Transverse colon (tissue), 4 donors: ENCODE measurements at places on chromosomes 3 and 15. TPM values are rescaled to one million over a fixed set of nuclear protein-coding genes. Genes with fewer than 3 reads are reported as not detected.

GCSAM gene
- total RNA-seq = not detected

ATP8B4 gene
- 10.5 TPM for total RNA-seq

VGLL3 gene
- total RNA-seq = 3.8 TPM

LMOD3 gene
- total RNA-seq = 0.27 TPM

COL6A5 gene
- total RNA-seq = not detected

TMEM207 gene
- not detected for total RNA-seq

RPL22L1 gene
- 43.0 TPM for total RNA-seq

KCNMB3 gene
- 3.7 TPM for total RNA-seq

RETNLB gene
- total RNA-seq = 14.2 TPM

GRCh38 chr3:43102773-43103480 lies 3.0 kb downstream of the POMGNT2 start:
- no peak for DNase-seq

DNA sequence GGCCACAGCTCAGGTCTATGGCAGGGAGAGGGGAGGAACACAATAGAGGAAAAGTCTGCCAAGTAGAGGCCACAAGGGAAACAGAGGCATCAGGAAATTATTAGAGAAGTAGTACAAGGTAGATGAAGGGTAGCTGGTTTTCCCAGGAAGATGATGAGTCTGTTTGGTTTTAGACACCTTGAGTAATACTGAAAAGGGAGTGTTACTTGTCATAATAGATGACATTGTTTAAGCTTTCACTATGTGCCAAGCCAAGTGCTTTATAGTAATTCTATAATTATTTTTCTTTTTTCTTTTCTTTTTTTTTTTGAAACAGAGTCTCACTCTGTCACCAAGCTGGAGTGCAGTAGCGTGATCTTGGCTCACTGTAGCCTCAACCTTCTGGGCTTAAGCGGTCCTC lies 13.7 kb downstream of the PXK start:
- no peak for DNase-seq

DNA sequence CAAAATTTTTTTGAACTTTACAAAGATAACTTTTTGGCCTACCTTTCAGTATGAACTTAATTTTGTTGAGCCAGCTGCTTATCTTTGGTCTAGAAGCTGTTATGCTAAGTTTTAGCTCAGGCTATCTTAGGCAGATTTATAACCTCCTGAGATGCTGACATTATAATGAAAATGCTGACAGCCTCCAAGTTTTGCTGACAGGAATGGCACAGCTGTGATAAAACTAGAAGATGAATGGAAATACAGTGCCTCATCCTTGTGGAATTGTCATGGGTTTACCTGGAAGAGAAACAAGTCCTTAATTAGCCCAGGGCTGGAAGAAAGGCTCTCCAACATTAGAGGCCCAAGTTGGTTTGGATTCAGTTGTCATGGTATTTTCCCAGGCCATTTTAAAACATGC lies 123.3 kb downstream of the OXSM start:
- no peak for DNase-seq

DNA sequence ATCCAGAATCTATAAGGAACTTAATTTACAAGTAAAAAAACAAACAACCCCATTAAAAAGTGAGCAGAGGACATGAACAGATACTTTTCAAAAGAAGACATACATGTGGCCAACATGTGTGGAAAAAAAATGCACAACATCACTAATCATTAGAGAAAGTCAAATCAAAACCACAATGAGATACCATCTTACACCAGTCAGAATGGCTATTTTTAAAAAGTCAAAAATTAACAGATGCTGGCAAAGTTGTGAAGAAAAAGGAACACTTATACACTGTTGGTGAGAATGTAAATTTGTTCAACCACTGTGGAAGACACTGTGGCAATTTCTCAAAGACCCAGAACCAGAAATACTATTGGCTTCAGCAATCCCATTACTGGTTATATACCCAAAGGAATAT lies 830.0 kb upstream of the ALCAM start:
- DNase-seq = no peak

GRCh38 chr3:131914090-131914691 lies 120.6 kb downstream of the CPNE4 start:
- DNase-seq = no peak

GRCh38 chr3:8768364-8769087 lies 887 bp downstream of the OXTR start:
- DNase-seq = no peak

DNA sequence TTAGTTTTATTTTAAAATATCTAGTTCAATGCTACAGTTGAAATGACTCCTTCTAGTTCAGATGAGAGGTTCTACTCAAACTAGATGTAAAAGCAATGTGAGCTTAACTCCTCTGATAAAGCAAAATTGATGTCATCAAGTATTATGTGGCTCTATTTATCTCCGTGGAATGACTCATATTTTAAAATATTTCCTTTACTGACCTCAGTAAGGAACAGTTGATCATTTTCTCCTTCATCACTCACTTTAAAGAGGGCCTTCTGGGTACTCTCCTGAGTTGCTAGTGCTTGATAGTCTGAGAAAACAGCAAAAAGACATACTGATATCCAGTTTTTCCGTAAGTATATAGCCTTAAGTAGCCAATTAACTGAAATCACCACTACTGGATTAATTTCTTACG lies 1099.3 kb downstream of the ROBO2 start:
- DNase-seq = no peak

- DNase-seq = no peak
Observed at GRCh38 chr3:17195856-17196604, 311.3 kb downstream of the PLCL2 start.

- no peak for DNase-seq
Observed at GRCh38 chr3:180467177-180467576, 134.8 kb upstream of the TTC14 start.

DNA sequence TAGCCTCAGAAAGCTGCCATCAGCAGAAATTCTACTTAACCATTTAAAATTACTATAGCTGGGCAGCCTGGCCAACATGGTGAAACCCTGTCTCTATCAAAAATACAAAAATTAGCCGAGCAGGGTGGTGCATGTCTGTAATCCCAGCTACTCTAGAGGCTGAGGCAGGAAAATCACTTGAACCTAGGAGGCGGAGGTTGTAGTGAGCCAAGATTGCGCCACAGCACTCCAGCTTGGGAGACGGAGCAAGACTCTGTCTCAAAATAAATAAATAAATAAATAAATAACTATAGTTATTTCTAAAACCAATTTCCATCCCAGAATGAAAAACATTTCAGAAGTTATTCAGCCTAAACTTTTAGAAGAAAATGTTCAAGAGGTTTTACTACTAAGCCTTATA lies 25.1 kb downstream of the LRRFIP2 start:
- no peak for DNase-seq

DNA sequence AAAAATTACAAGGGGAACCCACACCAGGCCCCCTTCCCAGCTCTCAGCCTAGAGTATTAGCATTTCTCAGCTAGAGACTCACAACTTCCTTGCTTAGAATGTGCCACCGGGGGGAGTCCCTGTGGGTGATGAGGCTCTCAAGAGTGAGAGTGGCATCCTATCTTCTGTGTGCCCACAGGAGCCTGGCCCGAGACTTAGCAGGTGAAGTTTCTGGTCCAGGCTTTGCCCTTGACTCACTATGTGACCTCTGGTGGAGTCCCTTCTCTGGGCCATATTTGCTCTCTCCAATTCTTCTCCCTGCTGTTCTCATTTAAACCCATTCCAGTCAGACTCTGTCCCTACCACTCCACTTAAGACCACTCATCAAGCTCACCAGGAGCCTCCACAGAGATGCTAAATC lies 18.1 kb downstream of the CLK3 start:
- no peak for DNase-seq

GRCh38 chr3:150147776-150148175 lies 177.1 kb upstream of the PFN2 start:
- DNase-seq = no peak

DNA sequence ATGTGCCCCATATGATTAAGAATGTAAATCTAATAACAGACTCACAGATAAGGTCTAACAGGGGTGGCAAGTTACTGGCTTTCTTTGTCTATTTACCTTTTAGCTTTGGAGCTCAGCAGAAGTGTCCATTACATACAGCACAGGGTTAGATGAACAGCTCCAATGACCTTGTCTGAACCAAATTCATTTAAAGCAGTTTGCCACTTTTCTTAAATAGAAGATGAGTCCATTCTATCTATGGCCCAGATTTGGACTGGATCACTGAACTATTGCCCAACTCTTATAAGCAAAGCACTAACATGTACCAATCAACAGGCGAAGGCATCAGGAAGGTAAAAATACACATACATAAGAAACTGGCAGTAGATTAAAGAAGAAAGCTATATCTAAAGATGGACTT lies 214.4 kb downstream of the TIGIT start:
- DNase-seq = no peak

DNA sequence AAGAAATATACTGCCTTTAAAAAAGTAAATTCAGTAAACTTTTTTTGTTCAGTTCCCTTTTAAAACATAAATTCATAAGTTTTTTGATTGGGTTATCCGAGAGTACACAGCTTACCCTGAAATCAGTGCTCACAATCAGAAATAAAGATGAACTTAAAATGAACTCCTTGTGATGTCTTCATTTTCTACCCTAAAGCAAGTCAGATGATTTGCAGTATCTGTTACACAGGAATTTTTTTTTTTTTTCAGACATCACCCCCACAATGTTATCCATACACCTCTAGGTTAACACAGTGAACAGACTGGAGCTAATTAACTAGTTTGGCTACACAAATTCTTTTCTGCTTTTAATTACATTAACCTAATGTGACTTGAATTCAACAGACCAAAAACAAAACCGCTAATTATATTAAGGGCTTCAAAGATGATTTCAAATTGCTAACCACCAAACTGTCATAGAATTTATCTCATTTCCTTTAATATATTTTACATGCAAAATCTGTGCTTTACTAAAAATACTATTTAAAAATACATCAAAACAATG lies 1042.0 kb downstream of the ROBO1 start:
- DNase-seq = no peak

DNA sequence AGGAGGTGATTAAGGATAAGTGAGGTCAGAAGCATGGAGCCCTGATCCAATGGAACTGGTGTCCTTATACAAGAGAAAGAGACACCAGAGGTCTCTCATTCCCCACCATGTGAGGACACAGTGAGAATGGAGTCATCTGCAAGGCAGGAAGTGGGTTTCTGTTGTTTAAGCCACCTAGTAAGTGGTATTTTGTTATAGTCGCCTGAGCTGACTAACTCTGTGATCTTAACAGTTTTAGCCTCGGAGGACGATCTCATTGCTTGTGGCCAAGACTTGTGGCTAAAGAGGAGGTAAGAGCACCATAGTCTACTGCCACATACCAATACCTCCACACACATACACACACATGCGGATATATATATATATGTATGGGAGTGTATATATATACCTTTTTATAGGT lies 73.8 kb downstream of the MCTP2 start:
- no peak for DNase-seq

GRCh38 chr3:111473550-111473949 lies 68.4 kb upstream of the CD96 start:
- DNase-seq = no peak

DNA sequence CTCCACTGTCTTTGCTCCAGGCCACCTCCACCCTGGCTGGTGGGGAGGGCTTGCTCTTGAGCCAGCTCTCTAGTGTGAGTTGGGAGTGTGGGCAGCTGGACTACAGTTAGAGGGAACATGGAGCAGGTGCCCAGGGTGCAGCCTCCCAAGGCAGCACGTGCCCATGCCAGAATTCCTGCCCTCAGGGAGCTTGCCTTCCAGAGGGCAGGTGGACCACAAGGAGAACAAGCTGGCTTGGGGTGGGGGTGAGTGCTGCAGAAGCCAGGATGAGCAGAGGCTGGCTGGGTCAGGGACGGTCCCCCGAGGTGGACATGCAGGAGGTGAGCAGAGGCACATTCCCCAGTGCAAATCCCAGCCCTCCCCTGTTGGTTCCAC lies 89.5 kb downstream of the VGLL4 start:
- no peak for DNase-seq

DNA sequence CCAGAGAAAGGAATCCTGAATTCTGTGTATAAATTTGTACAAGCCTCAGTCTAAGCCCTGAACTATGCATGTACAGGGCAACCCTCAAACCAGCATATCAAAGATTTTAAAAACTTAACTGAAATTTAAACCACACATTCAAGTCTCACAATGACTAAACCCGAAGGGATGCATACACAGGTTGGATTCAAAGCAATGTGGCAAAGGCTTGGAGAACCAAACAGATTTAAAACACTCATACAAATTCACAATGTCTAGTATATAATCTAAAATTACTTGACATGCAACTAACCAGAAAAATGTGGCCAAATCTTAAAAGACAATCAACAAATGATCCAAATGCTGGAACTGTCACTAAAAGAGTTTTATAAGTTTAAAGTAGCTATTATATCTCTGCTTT lies 36.4 kb downstream of the CEP152 start:
- no peak for DNase-seq

DNA sequence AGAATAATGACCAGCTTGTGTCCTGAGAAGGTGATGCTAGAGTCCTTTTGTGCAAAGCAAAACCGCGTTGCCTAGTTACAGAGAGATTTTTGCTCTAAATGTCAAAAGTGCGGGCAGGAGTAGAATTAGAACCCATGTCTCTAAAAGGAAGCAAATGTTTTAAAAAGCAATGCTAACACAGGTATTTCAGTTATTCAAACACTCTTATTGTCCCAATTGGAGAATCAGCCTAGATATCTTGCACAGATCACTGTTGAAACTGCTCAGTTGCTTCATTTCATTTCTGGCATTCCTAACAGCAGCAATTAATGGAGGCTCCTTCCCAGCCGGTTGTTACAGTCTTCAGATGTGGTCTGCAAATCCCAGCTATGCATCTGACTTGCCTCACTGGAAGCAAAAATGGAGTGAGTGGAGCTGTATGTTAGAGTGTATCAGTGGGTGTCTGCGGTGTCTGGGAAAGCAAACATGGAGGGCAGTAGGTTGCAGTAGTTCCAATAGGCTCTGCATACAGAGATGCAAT lies 55.6 kb upstream of the SEMA6D start:
- DNase-seq = no peak

DNA sequence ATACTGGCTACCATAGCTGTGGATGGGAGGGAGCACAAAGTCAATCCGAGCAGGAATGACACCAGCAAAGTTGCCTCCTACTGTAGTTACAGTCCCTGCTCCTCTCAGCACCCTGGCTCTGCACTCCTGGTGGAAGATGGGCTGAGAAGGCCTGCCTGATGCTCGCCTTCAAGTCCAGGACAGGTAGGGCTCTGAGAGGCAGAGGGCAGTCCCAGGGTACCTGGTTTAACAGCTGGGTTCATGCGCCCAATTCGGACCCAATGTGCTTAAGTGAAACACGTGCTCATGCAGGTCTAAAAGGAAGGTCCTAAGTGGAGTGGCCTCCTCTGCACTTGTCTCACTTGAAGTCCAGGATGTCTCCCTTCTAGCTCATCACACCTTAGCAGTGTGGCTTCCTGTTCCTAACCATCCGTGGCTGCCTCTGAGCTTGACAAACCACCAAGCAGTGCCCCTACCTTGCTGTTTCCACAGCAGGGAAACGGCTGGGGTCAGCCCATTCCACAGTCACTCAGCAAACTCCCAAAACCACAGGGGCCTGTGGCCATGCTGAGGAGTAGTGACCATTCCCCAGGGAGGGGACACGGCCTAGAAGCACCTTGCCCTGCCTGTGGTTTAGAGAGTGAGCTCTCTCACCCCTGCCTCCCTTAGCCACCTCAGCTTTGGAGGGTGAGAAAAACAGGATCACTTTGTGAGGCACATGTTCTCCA lies 3.9 kb upstream of the MUSTN1 start:
- no peak for DNase-seq

GRCh38 chr3:189954733-189955665 lies 165.7 kb downstream of the P3H2 start:
- DNase-seq = no peak
